ENCODE measurements at places on chromosomes 5 and 9. TPM values are rescaled to one million over a fixed set of nuclear protein-coding genes. Genes with fewer than 3 reads are reported as not detected.

Gene IFNA7
- not detected for total RNA-seq

Gene C6
- total RNA-seq = not detected

Gene AQP7
- 0.27 TPM for total RNA-seq

Gene AIF1L
- not detected for total RNA-seq

Gene DMRT3
- total RNA-seq = not detected

Gene PFN3
- not detected for total RNA-seq

DNA sequence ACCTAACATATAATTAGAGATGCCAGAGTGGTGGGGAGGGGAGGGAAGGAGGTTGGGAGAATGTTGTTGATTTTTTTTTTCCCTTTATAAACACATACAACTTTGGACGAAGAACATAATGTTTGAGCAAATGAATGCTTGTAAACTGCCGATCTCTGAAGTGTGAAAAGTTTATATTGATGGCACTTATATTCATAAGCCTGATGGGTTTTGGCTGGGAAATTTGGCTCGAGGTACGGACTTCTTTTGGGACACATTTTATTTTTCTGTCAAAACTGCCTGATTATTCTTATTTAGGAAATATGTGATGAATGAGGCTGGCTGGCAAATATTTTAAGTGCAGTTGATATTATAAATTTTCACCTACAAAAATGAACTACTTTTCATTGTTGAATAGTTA is 9.9 kb downstream of the DAPK1 start:
- DNase-seq = no peak

DNA sequence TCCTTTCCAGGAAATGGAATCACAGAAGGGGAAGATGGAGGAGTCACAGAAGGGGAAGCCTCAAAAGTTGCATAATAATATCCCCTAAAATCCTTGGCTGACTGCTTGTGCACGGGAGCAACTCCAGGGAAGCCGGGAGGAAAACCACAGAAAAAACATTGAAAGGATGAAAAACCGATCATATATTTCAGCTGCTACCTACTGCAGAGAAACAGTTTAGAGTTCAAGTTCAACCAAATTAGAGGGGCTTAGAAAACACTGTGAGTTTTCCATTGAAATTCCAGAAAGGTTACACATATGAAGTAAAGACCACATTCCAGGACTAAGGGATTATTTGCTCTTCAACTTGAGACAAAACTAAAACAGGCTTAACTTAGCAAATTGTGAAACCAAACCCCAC is 37.6 kb upstream of the MTAP start:
- DNase-seq = no peak

DNA sequence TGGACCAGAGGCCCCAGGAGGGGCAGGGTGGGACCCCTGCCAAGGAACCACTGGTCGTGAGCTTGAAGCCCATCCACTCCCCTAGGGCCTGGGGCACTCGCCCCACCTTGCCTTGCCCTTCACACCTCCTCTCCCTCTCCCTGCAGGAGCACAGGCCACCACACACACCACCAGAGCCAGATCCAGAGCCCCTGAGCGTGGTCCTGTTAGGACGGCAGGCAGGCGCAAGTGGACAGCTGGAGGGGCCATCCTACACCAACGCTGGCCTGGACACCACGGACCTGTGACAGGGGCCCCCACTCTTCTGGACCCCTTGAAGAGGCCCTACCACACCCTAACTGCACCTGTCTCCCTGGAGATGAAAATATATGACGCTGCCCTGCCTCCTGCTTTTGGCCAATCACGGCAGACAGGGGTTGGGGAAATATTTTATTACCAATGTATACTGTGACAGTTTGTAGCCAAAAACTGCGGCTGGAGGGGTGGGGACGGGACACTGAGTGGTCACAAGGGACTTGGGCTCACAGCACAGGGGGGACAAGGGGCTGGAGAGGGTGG is 14.5 kb downstream of the GPRIN1 start:
- no peak for DNase-seq

DNA sequence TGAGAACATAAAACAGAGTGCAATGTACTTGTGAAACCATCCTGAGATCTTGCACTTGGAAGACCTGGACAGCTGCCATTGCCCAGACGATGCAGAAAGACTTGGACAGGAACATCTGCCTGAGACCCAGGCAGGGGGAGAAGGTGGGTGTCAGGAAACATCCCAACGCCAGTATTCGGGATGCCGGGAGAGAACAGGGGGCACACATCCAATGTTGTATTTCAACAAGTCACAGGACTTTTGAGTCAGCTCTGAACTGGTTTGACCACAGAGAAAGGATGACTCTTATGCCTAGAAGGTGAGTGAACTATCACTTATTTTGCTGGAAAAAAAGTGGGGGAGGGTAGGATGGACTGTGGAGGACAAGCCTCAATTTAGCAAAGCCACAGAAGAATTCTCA is 124.6 kb downstream of the ROR2 start:
- DNase-seq = no peak

DNA sequence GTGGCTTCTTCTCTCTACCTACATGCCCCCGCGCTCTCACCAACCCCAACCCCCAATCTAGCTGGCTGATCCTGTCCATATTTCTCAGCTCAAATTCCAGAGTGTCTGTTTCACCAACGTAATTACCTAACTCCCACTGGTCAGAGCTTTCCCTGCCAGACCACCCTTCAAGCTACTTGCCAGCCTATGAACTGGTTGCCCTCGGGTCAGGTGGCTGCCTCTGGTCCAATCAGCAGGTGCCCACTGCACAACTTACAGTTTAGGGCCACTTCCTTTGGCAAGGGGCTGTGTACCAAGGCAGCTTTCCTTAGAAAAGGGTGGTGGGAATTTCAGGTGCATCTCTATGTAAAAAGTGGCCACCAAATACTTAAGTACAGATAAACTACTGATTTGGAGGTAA is 92.2 kb upstream of the SLC30A5 start:
- no peak for DNase-seq

- no peak for DNase-seq
Observed at GRCh38 chr5:116553366-116553765, 21.3 kb downstream of the SEMA6A start.

- no peak for DNase-seq
Observed at GRCh38 chr5:142122121-142122520, 13.5 kb downstream of the NDFIP1 start.

- DNase-seq = no peak
Observed at GRCh38 chr5:10936081-10936855, 175.2 kb upstream of the DAP start.

GRCh38 chr9:112044186-112044585 is 130.9 kb downstream of the SUSD1 start:
- no peak for DNase-seq

DNA sequence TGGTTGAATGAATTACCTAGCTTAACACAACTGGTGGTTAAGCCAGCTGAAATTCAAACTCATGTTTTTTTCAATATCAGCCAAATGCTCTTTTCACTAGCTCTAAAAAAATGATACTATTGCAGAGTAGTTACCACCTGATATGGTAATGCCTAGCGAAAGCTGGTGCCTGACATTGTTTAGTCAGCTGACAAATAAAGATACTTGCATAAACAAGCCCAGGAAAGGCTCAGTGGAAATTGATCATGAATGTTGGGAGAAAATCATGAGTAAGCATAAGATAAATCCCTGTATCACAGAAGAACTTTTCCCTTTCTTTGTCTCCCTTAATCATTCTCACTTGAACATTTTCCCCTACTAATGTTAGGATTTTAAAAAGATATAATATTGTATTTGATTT is 54.6 kb downstream of the FGF10 start:
- DNase-seq = no peak

GRCh38 chr5:41087461-41087860 is 16.3 kb upstream of the MROH2B start:
- DNase-seq = no peak

DNA sequence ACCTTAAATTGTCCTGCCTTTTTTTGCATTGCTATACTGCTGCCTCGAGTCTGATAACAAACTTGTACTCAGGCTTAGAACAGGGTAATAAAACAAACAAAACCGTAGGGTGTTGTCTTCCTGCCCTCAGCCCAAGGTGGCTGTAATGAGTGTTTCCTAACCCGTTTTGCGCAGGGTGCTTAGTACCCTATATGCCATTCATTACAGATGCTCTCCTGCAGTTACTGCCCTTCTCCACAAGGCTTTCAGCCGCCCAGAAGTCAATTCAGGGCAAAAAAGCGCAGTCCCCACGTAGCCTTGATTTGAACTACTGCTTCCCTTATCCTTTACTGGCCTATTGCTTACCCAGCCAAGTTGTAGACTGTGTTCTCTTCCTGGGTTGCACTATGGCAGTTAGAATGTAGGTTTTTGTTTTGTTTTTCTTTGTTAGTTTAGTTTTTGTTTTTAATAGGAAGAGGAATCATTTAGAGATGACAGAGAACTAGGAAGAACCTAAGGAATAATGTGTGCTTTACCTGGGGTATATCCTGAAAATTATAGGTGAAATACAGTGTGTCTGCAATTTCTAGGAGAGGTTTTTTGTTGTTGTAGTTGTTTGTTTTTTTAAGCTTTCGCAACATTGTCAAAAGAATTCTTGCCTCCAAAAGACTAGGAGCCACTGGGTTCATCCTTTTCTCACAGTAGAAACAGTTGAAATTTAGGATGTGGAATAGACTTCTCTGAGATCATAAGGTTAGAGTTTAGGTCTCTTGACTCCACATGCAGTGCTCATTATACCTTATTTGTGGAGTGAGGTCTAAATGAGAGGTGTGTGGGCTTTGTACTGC is 1.3 kb downstream of the HMGXB3 start:
- peak; percentile 43 for DNase-seq

- no peak for DNase-seq
Observed at GRCh38 chr9:13127131-13127530, 152.4 kb downstream of the MPDZ start.

All from CD4-positive, alpha-beta T cell (primary cell).